ENCODE measurements at places on chromosomes 11 and 22.

DNA sequence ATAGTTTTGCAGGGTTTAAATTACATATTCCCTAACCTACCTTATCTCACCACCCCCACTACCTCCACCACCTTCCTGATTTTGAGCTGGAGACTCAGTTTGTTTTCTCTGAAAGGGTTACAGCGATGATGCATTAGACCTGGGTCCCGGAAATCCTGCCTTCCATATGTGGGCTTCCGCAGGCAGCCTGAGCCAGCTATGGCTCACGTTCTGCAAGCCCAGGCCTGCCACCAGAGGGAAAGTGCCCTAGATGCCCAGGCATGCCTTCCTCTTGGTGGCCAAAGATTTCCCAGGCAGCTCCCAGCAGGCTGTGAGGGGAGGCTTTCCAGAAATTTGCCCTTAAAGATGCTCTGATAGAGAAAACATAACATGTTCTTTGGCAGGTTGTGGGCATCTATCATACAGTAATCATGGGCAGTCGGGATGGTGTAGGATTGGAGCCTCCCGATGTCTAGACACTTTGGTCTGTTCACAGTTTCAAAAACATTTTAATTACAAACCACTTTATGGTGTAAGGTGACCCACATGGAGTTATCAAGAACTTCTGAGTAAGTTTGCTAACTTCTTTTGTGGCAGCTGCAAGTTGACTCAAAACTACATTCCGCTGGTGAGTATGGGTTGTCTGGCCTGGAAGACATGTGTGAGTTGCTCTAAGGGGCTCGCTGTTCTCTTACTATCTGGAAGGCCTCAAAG, 79.3 kb downstream of the MICAL2 start:
- DNase-seq: peak; percentile 39

DNA sequence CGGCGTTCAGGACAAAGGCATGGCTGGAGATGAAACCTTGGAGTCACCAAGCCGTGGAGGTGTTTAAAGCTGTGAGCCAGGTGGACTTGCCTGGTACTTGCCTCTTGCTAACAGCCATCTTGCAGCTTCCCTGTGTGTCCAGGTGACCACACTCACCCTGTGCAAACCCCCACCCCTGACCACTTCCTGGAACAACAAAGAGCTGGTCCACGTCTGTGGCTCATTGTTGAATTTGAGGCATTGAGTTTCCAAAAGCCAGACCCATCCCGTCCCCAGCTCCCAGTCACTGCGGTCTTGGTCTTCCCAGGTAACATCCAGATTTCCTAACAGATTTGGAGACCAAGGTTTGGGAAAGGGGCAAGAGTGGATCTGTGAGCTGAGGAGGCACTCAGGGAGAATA, 18.5 kb downstream of the DHCR7 start:
- DNase-seq: no peak

- no peak for DNase-seq
Observed at GRCh38 chr11:67276781-67277230, 10.5 kb downstream of the GRK2 start.

DNA sequence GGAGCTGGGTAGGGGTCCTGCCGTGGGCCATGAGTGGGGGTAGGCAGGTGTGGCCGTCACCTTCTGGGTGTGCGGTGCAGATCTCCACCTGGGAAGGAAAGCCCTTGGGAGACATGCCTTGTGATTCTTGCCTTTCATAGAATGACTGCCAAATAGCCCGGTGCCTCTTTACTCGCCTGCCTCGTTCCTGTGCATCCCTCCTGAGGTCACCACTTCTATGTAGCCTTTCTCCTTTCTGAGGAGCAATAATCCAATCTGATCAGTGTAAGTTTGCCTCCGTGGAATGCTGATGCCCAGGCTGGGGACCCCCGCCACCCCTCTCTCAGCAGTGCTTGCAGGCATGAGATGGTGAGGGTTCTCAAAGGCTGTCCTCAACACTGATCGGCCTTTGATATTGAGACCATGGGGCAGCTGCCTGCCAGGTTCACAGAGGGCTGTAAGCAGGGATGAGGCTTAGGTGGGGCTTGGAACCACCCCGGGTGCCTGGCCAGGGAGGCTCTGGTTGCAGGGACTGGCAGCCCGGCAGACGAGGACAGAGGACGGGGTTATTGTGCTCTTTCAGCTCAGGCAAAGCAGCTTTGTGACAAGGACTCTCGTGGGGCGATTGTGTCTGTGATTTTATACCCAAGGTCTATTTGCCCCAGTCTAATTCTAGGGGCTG, 86.1 kb upstream of the WNT7B start:
- DNase-seq: no peak

- peak; percentile 25 for DNase-seq
Observed at GRCh38 chr22:27801616-27802345, at the start of gene MN1. Gene MN1, minus strand, starts transcription at chr22:27801756. Its CDS starts 1,213 bp downstream, at chr22:27800543.

- DNase-seq: no peak
Observed at GRCh38 chr11:24391167-24391566, 105.7 kb upstream of the LUZP2 start.

GRCh38 chr11:22720457-22720856, 54.0 kb downstream of the GAS2 start:
- no peak for DNase-seq
